ENCODE measurements at places on chromosomes 6 and 20. TPM values are rescaled to one million over a fixed set of nuclear protein-coding genes. Genes with fewer than 3 reads are reported as not detected.
A peak's percentile ranks its signal among the peaks of the same experiment; 100 is the strongest.

TGM3 gene
- not detected for total RNA-seq

DNA sequence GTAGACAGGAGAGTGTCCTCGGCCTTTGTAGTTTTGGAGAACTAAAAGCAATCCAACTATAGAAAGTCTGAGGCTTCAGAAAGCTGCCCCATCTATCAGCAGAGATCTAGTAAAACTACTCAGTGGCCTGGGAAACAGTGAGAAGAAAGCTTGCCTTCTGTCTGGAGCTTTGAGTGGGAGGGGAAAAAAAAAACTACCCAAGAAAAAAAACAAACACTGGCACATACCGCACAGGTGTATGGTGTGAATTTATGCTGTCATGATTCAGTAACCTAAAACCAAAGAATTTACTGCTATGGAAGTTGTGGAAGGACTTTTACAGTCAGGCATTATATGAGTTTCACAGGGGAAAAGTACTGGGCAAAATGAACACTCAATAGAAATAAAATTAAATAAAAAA is 280.5 kb downstream of the ADGRB3 start:
- DNase-seq, result no peak
- H3K27me3 ChIP-seq, result no peaks in the 10 kb centered on the region
- H3K4me1 ChIP-seq, result no peaks in the 10 kb centered on the region
- no peaks in the 10 kb centered on the region for H3K36me3 ChIP-seq
- H3K27ac ChIP-seq, result no peak overlapping the region

- H3K36me3 ChIP-seq, result no peaks in the 10 kb centered on the region
- no peaks in the 10 kb centered on the region for H3K27me3 ChIP-seq
- H3K4me3 ChIP-seq, result no peak overlapping the region
- no peak overlapping the region for H3K27ac ChIP-seq
- peak; percentile 38 for DNase-seq
- peaks cover 12% of the 10 kb centered on the region for H3K4me1 ChIP-seq
Measured at GRCh38 chr6:105522626-105523322, 119.9 kb upstream of the PREP start.

- peaks cover 51% of the 10 kb centered on the region for H3K36me3 ChIP-seq
- peak; percentile 59 for DNase-seq
- peaks cover 13% of the 10 kb centered on the region for H3K4me1 ChIP-seq
- peak overlapping the region; percentile 89 for H3K4me3 ChIP-seq
- peak overlapping the region; percentile 34 for H3K27ac ChIP-seq
- no peaks in the 10 kb centered on the region for H3K27me3 ChIP-seq
Measured at GRCh38 chr6:117677553-117678141, 2.4 kb downstream of the NUS1 start.

DNA sequence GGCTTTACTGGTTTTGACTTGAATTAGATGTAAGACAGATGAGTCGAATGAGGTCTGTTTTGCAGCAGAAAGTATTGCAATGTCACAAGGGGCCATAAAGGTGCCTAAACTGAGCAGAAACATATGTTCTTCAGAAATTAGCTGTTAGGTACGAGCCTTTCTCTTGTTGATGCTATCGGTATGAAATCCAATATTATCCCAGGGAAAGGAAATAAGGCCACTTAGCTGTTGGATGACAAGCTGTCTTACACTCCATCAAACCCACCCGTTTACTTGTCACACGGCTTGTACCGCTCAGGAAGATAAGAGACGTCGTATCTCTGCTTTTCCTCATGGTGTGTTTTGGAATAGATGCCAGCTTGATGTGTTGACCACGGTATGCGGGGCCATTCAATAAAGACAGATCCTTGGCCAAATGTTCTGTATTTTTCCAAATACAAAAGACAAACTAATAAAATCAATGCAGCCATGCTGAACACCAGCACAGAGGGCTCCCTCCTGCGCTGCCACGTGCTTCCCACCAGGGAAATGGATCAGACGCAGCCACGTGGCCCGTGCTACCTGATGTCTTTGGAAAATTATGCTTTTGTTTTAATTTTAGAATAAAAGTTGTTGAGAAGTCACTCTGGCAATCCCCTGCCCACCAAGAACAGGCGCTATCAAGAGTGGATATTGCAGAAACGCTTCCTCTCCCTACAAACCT is 255.9 kb upstream of the SULF2 start:
- H3K36me3 ChIP-seq, result no peaks in the 10 kb centered on the region
- no peaks in the 10 kb centered on the region for H3K27me3 ChIP-seq

EHMT2 gene
- 61.7 TPM for total RNA-seq

MYH7B gene
- 0.13 TPM for total RNA-seq

- DNase-seq, result no peak
- H3K27me3 ChIP-seq, result no peaks in the 10 kb centered on the region
- H3K36me3 ChIP-seq, result peaks cover 3% of the 10 kb centered on the region
- H3K27ac ChIP-seq, result no peak overlapping the region
- H3K4me3 ChIP-seq, result no peak overlapping the region
Measured at GRCh38 chr6:161223646-161224045, 50.2 kb downstream of the AGPAT4 start.
